Inflammatory macrophage (primary cell): ENCODE measurements at places on chromosomes 13 and 19.

GRCh38 chr19:58279042-58279924, 528 bp downstream of the ZNF8 start:
- peak; percentile 22 for DNase-seq

- DNase-seq: no peak
Measured at GRCh38 chr13:75787249-75787928, 151.3 kb downstream of the LMO7 start.

DNA sequence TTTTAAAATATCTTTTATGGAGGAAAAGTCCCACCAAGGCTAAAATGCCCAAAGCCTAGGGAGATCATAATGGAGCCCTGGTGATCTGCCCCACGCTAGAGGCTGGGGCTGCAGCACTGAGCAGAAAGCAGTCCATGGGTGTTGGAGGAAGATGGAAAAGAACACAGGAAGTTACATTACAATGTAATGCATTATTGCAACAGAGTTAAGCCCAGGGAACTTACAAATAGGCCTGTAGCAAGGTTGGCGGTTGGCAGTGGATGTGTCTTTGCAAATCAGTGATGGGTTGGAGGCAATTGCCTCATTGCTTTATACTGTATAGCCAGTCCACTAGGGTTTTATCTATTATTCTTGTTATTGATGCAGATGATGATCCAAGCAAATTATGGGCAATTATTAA, 399.9 kb downstream of the NDFIP2 start:
- peak; percentile 85 for DNase-seq

DNA sequence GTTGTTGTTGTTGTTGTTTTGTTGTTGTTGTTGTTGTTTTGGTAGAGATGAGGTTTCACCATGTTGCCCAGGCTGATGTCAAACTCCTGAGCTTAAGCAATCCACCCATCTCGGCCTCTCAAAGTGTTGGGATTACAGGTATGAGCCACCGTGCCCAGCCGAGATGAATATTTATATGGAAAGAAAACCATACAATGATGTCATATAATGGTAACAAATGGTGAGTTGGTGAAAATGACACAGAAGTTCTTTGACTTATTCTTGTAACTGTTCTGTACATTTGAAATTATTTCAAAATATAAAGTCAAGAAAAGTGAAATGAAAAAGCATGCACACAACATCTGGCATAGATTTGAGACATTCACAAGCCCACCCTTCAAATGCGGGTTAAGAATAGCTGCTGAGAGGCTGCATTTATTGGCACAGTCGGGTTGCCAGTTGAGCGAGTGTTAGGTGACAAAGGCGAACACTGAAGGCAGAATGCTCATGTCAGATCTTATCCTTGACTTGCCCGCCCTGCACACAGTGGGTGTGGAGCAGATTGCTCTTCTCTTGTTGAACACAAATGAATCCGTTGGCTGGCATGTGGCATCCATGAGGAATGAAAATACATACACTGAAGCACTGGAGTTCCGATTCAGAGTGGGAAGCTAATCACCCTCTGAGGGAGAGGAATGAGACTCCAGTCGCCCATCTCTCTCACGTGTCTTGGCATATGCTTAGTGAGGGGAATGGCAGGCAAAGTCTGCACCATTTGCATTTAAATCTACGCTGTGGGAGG, 15.8 kb upstream of the UBE2S start:
- DNase-seq: no peak

GRCh38 chr13:41032691-41033376, 13.7 kb upstream of the ELF1 start:
- peak; percentile 77 for DNase-seq

DNA sequence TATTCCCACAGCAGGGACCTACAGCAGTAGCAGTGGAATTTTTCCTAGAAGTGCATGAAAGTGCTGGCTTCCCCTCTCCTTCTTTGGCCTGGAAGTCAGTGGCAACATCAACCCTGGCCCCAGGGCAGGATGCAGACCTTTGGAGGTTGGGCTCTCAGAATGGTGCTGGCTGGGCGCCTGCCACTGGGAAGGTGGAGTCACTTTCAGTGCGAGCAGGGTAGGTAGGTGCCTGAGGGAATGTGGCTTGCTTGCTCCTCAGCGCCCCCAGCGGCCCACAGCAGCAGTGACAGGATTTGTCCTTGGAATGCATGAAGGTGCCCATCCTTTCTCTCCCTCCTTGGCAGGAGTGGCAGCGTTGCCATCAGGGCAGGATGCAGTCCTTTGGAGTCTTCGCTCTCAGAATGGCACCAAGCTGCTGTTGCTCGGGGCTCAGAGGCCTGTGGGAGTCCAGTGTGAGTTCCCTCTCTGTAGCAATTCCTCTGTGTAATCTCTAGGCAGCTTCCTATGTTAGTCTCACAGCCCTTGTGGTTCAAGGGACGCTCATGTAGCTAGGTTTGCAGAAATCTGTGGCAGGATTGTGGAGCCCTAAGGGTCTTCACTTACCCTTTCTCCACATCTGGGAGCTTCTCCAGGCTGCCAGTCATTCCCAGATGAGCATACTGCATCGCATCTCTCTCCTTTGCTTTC, 354.4 kb upstream of the DACH1 start:
- DNase-seq: peak; percentile 8

GRCh38 chr19:17376935-17377600, at the start of gene PLVAP:
PLVAP (minus strand) TSS chr19:17377342; CDS start chr19:17377288, 54 bp downstream.
- DNase-seq: peak; percentile 29

DNA sequence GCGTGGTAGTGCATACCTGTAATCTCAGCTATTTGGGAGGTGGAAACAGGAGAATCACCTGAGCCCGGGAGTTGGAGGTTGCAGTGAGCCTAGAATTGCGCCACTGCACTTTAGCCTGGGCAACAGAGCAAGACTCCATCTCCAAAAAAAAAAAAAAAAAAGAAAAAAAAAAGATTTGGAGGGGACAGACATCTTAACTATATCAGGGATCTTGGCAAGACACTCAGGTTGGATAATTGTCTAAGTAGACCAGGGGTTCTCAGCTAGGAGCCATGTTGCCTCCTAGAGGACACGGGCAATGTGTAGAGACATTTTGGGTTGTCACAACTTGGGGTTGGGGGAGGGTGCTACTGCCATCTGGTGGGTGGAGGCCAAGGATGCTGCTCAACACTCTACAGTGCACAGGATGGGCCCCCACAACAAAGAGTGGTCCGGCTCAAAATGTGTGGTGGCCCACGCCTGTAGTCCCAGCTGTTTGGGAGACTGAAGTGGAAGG, 1.9 kb upstream of the ZNF580 start:
- peak; percentile 63 for DNase-seq

DNA sequence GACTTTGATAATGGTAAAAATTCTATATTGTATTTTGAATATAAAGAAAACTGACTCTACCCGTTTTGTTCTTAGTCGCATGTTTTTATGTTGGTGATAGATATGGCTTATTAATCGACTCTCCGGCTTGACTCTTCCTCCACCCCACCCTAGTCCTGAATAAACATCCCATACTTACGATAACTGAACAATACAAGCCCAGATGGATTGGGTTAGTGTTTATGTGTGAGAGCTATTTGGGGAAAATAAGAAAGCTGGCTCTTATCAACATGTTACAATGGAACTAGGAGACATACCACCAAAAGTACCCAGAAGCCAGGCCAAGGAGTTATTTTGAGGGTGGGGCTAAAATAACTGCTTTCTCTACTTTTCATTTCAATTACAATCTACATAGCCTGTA, 796.3 kb downstream of the DIAPH3 start:
- DNase-seq: no peak

GRCh38 chr13:98384739-98385138, 192.2 kb downstream of the STK24 start:
- no peak for DNase-seq

DNA sequence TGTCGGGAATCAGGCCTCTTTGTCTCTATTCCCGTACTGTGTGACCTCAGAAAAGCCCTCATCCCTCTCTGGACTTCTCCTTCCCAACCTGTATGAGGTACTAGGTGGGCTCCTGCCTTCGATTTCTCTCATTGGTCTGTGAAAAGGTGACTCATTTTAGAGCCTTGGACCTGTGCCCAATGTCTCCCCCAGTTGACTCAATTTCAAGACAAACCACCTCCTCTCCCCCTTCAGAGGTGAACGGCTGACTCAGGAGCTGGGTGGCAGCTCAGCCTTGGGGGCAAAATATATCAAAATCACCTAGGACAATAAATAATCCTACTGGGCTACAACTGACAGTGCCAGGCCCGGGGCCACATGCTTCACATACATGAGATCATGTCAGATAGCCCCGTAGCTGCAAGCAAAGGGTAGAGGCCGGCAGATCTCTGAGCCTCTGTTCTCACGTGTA, 630 bp downstream of the COQ8B start:
- DNase-seq: no peak

DNA sequence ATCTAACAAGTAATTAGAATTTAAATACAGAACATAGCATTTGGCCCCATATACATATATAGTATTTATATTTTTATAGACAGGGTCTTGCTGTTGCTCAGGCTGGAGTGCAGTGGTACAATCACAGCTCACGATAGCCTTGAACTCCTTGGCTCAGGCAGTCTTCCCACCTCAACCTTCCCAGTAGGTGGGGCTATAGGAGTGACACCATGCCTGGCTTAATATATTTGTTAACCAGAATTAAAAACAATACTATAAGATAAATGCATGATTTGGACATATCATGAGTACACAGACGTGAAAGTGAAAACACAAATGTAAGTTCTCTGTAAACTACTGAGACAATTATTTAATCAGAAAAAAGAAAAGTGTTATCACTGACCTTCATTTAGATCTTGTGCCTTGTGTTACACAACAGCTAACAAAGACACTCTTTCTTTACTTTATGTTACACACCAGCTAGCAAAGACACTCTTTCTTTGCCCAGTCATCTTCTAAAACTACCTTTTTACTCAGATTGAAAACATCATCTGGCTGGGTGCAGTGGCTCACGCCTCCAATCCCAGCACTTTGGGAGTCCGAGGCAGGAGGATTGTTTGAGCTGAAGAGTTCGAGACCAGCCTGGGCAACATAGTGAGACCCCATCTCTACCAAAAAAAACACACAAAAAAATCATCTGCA, 22.6 kb downstream of the CARS2 start:
- DNase-seq: no peak

GRCh38 chr13:98390086-98390715, 186.7 kb downstream of the STK24 start:
- DNase-seq: no peak

DNA sequence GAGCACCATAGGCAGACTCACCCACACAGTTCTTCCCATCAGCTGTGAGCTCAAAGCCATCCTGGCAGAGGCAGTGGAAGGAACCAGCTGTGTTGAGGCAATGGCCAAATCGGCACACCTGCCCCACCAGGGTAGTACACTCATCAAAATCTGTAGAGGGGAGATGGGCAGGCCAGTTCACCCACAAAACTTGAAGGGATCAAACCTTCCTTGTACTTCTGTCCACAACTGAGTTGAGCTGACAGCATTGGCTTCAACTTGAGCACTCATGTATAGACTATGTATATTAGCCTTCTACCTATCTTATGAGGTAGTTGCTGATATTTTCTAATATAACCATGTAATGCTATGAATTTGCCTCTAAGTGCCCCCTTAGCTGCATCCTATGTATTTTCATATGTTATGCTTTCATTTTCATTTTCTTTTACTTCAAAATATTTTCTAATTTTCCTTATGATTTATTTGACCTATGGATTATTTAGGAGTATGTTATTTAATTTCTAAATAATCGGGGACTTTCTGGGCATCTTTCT, 42.9 kb downstream of the CCL25 start:
- no peak for DNase-seq

- DNase-seq: no peak
Measured at GRCh38 chr19:15259907-15260306, 27.7 kb upstream of the EPHX3 start.

DNA sequence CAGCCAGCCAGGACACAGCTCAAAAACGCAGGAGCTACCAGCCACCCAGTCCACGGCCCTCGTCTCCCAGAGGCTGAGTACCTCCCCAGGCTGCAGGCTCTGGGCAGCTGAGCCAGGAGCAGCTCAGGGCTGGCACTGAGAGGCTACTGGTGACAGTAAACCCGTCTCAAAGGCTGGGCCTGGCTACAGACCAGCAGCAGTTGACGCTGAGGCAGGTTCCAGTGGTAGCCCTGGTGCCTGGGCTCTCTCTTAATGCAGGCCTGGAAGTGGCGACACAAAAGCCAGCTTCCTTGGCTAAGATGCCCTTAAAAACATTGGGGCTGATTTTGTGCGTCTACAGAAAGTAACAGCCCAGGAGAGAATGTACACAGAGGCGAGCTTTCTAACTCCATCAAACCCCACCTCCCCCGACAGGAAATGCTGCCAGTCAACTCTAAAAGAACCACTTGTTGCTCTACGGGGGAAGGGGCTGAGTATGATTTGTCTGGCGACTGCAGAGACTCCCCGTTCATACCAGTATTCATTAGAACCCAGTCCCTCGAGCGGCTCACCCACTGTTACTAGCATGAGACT, 126.3 kb downstream of the STK24 start:
- no peak for DNase-seq

DNA sequence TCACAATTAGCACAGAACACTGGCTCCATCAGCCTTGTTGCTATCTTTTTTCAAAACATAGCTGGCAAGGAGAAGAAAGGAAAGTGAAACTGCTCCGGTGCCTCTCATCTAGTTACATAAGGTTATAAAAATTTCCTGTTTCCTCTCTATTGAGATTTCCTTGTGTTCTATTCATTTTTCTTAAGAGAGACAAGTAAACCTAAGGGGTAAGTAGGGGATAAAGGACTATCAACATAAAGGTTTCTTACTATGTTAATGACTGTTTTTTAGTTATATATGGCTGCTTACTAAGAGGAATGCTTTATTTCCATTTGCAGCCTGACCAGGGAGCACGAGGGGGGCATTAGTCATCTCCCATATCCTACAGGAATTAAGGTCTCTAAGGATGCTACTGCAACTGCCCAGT, 73.2 kb upstream of the MLNR start:
- DNase-seq: no peak

DNA sequence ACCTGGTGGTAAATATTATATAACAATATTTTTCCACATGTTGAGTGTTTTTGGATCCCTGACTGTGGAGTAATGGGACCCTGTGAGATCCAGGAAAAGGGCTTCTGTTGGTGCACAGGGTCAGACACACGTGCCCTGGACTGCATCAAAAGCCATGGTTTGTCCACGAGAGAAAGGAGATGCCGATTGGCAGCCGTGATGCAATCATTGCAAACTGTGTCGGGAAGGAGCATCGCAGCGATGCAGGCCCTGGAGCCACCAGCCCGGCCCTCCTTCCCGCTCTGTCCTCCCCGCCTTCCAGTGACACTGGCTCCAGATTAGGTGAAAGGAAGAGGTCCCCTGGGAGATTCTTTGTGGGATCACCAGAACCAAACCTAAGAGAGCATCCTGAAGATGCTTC, 9.1 kb downstream of the COL4A2 start:
- DNase-seq: no peak

DNA sequence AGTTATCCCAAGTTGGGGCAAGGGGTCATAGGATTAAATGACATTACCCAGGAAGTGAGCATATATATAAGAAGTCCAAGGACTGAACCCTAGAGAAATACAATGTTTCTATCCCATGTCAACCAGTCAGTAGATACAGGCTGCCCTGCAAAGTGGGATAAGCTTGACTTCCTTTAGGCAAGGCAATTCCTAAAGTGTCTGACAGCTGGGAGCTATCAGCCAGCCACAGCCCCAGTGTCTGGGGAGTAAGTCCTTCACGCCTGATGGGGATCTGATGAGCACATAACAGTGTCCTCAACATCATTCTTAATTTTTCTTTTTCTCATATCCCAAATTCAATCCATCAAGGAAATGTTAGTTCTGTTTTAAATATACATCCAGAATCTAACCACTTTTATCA, 54.1 kb downstream of the DNAJC15 start:
- DNase-seq: no peak
